ENCODE measurements at places on chromosomes 3 and 15.

DNA sequence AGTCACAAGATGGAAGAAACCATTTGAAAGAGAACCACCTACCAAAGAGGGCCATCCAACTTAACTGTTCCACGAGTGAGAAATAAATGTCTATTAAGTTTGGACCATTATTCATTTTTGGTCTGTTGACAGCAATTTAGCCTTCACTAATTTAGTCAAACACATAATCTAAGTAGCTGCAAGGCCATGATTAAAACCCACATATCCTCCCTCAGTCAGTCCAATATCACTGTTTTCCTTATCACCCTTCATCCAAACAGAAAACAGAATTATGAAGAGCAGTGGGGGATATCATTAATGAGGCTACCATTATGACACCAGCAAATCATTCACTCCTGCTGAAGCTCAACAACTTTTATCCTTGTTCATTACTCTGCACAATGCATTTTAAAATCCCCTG lies 52.0 kb downstream of the PIK3CB start:
- no peak for DNase-seq

- no peak for DNase-seq
Observed at GRCh38 chr3:194736896-194737600, 51.4 kb downstream of the FAM43A start.

DNA sequence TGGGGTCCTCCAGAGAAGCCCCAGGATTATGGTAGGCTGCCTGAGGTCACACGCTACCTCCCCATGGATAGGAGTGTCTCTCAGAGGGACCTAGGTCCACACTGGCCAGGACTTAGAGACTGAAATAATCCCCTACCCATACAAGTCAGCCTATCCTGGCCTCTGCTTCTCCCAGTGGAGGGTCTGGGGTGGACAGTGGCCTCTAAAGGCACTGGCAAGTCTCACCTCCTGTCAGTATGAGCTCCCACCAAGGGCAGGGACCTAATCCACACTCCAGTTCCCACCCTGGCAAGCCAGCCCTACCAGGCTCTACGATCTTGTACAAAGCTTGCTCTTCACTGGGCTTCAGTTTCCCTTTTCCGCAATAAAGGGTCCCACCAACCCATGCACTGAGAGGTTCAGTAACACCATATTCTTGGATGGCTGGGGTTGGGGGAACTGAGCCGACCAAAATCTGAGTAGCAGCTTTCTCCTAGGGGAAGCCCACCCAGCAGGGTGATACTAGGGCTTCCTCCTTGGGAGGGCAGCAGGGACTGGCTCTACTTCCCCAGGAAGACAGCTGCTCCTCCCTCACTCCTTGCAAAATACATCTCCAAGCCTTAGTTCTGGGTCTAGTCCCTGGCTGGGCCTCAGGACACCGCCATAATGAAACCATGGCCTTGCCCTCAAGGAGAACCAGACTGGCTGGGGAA lies 2.4 kb downstream of the CISH start:
- no peak for DNase-seq

- DNase-seq, result no peak
Observed at GRCh38 chr15:94580211-94580885, 349.0 kb downstream of the MCTP2 start.

GRCh38 chr3:129794311-129795185 lies 99.0 kb downstream of the TMCC1 start:
- DNase-seq, result no peak

- DNase-seq, result no peak
Observed at GRCh38 chr15:70286113-70286806, 188.5 kb upstream of the TLE3 start.

- no peak for DNase-seq
Observed at GRCh38 chr15:98771541-98771940, 123.2 kb downstream of the IGF1R start.

DNA sequence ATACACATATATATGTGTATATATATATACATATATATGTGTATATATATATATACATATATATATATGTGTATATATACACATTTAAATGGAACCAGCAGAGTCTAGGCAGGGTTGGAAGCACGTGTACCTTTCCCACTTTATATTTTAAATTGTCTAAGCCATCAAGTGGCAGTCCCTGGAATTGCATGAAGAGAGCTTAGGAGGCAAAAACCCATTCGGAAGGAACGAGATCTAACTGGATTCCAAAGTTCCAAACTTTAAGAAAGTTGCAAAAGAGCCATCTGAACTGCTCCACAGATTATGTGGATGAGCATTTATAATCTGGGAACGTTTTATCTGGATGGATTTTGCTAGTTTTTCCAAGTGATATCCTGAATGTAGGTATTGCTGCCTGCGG lies 186.5 kb downstream of the FOXP1 start:
- DNase-seq, result no peak

DNA sequence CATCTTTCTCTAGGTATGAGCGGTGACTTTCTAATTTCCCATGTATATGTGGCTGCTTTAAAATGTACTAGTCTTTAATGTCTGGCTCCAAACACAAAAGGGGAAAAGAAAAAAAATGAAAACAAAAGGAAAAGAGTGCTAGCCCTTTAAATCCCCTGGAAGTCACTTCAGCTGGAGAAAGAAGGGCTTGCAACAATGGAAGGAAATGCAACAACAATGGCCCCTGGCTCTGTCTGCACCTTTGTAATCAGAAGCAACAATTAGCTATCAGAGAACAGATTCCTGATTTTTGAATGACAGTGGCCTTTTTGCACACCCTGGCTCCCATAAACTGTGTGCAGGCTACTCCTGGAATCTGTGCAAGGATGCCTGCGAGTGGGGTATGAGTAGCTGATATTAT lies 591.2 kb downstream of the FHIT start:
- no peak for DNase-seq

GRCh38 chr15:90038632-90039095 lies 37.5 kb downstream of the ZNF710 start:
- no peak for DNase-seq

DNA sequence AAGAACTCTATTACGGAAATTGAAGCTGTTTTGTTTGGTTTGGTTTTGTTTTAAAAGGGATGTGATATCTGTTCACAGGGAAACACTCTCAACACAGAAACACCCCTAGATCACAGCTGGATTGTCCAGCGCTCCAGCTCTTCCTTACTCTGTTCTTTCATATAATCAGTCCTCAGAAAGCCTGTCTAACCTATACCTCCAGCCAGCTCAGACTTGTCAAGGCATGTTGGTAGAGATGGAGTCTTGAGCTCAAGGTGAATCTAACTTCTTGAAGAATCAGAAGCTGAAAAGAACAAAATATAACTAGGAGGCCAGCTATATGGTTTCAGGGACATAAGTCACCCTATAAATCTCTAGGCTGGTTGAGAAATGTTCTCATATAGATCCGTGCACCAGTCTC lies 110.2 kb upstream of the EPHA3 start:
- DNase-seq, result no peak
